ENCODE measurements at places on chromosomes 3 and 15.

GRCh38 chr3:108021131-108021530 lies 69.7 kb downstream of the CD47 start:
- no peak for DNase-seq

GRCh38 chr15:75043509-75044257 lies 20.3 kb downstream of the PPCDC start:
- DNase-seq = peak; percentile 100

DNA sequence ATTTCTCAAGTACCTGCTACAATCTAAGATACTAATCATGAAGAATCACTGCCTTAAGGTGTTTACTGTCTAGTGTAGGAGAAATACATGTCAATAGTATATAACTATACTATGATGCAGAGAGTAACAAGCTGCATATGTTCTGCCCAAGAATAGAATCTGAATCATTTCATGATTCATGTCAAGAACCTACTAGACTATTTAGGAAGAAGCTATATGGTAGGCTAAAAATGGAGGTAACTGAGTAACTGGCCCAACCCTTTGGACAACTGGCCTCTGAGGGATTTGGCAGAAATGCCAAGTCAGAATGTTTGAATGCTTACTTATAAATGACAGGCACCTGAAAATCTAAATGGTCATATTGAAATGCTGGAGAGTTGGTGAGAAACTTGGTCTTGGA lies 59.9 kb upstream of the DGKG start:
- no peak for DNase-seq

DNA sequence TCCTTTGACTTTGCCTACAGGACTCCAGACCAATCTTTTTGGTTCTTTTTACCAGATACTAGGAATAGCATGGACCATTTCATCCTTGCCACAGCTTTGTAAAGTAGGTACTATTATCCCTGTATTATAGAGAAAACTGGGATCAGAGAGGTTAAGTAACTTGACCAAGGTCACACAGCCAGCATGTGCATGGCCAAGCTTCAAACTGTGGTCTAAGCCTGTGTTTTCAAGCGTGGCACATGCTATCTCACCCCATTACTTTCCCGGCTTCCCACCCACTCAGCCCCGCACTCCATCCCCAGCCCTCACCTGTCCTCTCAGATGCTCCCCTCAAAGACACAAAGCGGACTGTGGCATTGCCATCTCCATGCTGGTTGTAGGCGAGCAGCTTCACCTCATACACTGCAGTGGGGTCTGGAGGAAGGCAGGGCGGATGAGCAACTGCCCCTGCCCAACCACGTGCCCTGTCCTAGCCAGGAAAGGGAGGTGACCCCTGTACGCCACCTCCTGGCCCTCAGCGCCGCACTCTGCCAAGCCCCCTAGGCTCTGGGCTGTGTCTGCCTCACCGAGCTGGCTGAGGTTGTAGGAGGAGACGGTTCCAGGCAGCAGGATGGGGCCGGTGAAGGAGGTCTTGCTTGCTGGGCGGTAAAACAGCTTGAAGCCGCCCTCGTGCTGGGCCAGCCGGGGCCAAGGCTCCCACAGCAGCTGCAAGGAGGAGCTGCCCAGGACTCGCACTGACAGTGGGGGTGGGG lies 25.7 kb downstream of the RNU5B-1 start:
- no peak for DNase-seq

DNA sequence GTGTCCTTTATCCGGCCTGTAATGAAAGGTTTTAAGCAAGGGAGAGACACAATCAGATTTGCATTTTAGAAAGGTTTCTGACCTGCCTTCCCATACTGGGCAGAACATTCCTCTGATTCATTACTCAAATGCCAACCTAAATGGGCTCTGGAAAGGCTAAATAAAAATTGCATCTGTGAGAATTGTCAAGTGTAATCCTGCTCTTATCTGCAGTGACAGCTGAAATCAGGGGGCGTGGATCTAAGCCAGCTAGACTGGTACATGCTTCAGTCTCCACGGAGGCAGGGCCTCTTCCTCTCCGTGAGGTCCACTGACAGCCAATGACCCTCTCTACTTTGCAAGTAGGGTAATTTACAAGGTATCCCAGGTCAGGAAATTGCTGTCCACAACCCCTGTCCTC lies 32.5 kb upstream of the MINAR1 start:
- DNase-seq = no peak

DNA sequence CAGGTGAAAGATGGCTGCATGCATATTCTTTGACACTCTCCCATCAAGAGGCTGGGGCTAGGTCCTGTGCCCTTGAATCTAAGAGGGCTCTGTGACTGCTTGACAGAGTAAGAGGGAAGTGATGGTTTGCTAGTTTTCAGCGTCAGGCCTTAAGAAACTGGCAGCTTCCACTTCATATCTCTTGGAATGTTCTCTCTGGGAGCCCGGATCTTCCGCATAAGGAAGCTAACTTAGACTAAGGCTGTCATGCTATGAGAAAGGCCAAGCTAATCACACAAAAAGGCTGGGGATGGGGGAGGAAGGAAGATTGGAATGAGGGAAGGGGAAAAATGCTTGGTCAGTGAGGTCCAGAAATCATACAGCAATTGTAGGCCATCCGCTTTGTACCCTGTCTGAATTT lies 50.0 kb downstream of the MB21D2 start:
- DNase-seq = no peak

GRCh38 chr3:175274056-175274455 lies 414.9 kb downstream of the NAALADL2 start:
- no peak for DNase-seq

- no peak for DNase-seq
These were observed 166.8 kb upstream of the LPP start for GRCh38 chr3:187987187-187987586.

All from brain pericyte (primary cell).